Activated CD8-positive, alpha-beta T cell treated with anti-CD3 and anti-CD28 coated beads for 36 hours (primary cell): ENCODE measurements at places on chromosomes 3 and 15. TPM values are rescaled to one million over a fixed set of nuclear protein-coding genes. Genes with fewer than 3 reads are reported as not detected.

DNA sequence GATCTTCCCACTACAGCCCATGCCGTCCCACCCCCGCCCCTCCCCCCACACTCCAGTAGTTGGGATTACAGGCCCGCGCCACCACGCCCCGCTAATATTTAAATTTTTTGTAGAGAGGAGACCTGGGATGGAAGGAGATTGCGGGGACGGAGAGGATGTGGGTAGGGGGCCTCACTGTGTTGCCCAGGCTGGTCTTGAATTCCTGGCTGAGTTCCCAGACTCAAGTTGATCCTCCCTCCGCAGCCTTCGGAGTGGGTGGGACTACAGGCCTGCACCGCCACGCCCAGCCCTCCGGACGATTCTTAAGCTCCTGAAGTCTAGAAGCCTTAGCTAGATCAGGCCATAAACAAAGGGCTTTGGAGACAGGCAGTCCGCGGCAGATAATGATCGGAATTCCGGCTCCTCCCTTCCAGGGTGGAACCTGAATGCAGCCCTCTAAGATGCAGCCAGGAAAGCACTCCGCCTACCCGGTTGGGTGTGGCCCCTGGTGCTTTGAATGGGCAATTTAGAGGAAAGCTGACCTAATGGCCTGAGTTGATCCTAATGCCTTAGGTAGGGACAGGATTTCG lies at the start of gene DPPA2:
Gene DPPA2, minus strand, starts transcription at position 356 of the 569 bp plus-strand sequence. CDS start 1,975 bp downstream, outside the sequence.
- H3K27ac ChIP-seq = no peak within 1 kb of the TSS
- H3K4me1 ChIP-seq = no peaks in the 10 kb centered on the region

- DNase-seq = peak; percentile 56
- no peaks in the 10 kb centered on the region for H3K27me3 ChIP-seq
- no peak overlapping the region for H3K4me3 ChIP-seq
- H3K4me1 ChIP-seq = peaks cover 23% of the 10 kb centered on the region
These were observed 23.0 kb downstream of the CACNA2D2 start for GRCh38 chr3:50480471-50480870.

GRCh38 chr3:180770639-180771038 lies 91.3 kb upstream of the CCDC39 start:
- no peaks in the 10 kb centered on the region for H3K4me1 ChIP-seq
- no peak overlapping the region for H3K4me3 ChIP-seq
- no peak overlapping the region for H3K27ac ChIP-seq
- DNase-seq = no peak
- no peaks in the 10 kb centered on the region for H3K36me3 ChIP-seq

GRCh38 chr3:88784925-88785324 lies 322.5 kb upstream of the EPHA3 start:
- H3K36me3 ChIP-seq = no peaks in the 10 kb centered on the region
- H3K4me3 ChIP-seq = no peak overlapping the region
- DNase-seq = no peak
- H3K27ac ChIP-seq = no peak overlapping the region

GRCh38 chr3:114449271-114450007 lies 155.6 kb downstream of the TIGIT start:
- DNase-seq = no peak
- H3K27ac ChIP-seq = no peak overlapping the region

- no peak overlapping the region for H3K4me3 ChIP-seq
- no peak for DNase-seq
- no peak overlapping the region for H3K27ac ChIP-seq
- H3K27me3 ChIP-seq = no peaks in the 10 kb centered on the region
- H3K4me1 ChIP-seq = no peaks in the 10 kb centered on the region
These were observed 211.2 kb downstream of the CNTN3 start for GRCh38 chr3:74403307-74403706.

- H3K27me3 ChIP-seq = no peaks in the 10 kb centered on the region
- H3K27ac ChIP-seq = peak overlapping the region; percentile 99
- peaks cover 2% of the 10 kb centered on the region for H3K36me3 ChIP-seq
These were observed 3.8 kb upstream of the USP3 start for GRCh38 chr15:63500265-63501250.

DNA sequence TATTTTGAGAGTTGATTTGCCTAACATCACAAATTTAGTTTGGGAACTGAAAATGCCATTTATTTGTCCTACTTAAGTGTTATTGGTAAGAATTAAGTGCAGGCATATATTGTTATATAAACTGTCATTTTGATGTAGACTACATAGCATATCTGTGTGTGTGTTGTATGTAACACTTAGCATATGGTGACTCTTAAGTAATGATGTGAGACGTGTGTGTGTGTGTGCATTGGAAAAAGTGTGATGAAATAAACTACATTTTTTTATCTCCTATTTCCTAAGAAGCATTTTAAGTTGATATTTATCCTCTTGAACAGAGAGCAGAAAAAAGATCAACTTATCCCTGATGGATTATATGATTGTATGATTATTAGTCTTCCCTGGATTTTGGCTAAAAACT lies 588.2 kb upstream of the SUCLG2 start:
- H3K36me3 ChIP-seq = no peaks in the 10 kb centered on the region
- H3K27me3 ChIP-seq = no peaks in the 10 kb centered on the region
- no peak overlapping the region for H3K4me3 ChIP-seq
- no peaks in the 10 kb centered on the region for H3K4me1 ChIP-seq
- DNase-seq = no peak

GRCh38 chr3:46356276-46356675 lies 2.4 kb downstream of the CCR2 start:
- H3K4me3 ChIP-seq = peak overlapping the region; percentile 15
- DNase-seq = no peak

DNA sequence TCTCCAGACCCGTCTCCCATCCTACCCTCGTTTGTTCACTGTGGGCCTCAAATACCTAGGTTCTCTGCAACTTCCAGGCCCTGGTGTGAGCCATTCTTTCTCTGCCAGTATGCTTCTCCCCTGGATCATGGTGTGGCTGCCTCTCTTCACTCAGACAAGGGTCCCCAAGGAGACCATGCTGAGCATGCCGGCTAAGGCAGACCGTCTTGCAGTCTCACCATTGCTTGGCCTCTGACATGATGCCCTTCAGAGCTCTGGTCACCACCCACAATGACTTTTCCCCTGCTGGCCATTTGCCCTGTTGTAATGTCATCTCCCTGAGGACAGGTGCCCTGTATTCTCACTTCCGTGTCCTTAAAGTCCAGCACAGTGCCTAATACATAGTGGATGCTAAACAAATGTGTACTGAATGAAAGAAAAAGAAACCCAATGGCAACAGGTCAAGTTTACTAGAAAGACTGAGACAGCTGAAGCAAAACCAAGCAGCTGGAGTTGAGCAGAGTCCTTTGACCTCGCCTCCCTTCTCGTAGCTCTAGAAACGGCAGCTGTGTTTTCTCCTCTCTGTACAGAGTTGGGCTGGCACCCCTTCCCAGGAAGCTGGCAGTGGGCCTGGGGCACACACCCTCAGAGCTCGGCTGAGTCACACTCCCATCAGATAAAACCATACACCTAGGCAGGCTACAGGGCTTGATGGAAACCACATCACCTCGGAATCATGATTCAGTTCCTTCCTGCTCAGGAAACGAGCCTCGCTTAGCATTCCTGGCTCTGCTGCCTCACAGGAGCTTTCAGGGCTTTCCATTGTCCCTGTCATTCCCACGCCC lies 8.6 kb downstream of the TLR9 start:
- peak overlapping the region; percentile 70 for H3K4me3 ChIP-seq
- peak overlapping the region; percentile 77 for H3K27ac ChIP-seq
- H3K27me3 ChIP-seq = no peaks in the 10 kb centered on the region
- peak; percentile 57 for DNase-seq

The SLC35G2 gene
- 3.0 TPM for total RNA-seq

The SUCNR1 gene
- total RNA-seq = not detected
